ENCODE measurements at places on chromosomes 6 and 20. TPM values are rescaled to one million over a fixed set of nuclear protein-coding genes. Genes with fewer than 3 reads are reported as not detected.
A peak's percentile ranks its signal among the peaks of the same experiment; 100 is the strongest.

Gene POU5F1
- total RNA-seq, result 0.69 TPM

Gene ZSWIM1
- 4.0 TPM for total RNA-seq

Gene ZBTB9
- 5.8 TPM for total RNA-seq

Gene SLPI
- 52.0 TPM for total RNA-seq

Gene SLC17A9
- total RNA-seq, result 4.7 TPM

Gene SPAG4
- total RNA-seq, result not detected

Gene PKHD1
- 1.3 TPM for total RNA-seq

Gene PHACTR1
- 12.7 TPM for total RNA-seq

Gene TREM1
- total RNA-seq, result 1.6 TPM

Gene HLA-C
- total RNA-seq, result 25.7 TPM

DNA sequence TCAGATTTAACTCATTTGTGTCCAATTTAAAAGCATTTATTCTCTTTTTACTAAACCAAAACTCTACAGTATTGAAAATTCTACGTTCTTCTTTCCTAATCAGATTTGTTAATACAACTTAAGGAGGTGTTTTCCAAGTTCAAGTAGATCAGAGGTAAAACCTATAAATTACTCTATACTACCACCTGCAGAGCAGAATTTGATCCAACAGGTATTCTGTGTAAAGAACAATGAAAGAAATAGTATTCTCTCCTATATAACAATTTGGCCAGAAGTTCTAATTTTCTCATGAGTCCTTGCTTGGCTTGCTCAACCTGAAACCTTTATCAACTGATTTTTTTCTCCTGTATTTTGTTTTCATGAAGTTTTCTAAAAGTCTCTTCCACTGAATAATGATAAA lies 28.5 kb upstream of the DST start:
- no peak for DNase-seq

GRCh38 chr6:14476793-14477531 lies 359.4 kb downstream of the CD83 start:
- peak; percentile 94 for DNase-seq

DNA sequence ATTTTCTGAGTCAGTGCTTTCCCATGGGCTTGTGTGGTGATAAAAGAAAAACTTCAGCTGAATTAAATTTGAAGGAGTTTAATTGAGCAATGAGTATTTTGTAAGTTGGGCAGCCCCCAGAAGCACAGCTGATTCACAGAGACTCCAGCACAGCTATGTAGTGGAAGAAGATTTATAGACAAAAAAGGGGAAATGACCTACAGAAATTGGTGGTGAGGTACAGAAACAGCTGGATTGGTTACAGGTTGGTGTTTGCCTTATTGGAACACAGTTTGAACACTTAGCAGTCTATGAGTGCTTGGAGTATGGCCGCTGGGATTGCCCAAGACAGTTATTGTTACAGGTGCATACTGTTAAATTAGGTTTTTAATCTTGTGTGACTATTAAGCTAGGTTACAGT lies 96.9 kb upstream of the PTPRK start:
- no peak for DNase-seq

DNA sequence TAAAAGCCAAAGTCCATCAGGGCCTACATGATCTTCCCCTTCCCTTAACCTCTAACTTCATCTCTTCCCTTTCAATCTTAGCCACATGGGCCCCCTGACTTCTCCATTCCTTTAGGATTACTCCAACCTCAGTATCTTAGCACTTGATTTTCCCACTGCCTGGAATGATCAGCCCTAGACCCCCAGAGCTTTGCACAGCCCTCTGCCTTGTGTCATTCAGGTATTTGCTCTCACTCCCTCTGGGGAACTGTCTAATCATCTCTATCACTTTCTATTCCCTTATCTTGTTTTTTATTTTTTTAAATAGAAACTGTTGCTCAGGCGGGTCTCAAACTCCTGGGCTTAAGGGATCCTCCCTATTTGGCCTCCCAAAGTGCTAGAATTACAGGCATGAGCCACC lies 13.3 kb upstream of the ZNFX1 start:
- no peak for DNase-seq

DNA sequence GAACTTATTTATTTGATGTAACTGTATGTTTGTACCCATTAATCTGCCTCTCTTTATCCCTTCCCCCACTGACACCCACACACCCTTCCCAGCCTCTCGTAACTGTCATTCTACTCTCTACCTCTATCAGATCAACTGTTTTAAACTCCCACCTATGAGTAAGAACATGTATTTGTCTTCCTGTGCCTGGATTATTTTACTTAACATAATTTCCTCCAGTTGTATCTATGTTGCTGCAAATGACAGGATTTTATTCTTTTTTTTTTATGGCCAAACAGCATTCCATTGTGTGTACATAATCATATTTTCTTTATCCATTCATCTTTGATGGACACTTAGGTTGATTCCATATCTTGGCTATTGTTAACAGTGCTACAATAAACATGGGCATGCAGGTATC lies 49.3 kb downstream of the PHACTR2 start:
- no peak for DNase-seq

GRCh38 chr6:6744551-6744950 lies 156.0 kb downstream of the LY86 start:
- DNase-seq, result no peak

GRCh38 chr6:137264311-137265075 lies 45.3 kb upstream of the IFNGR1 start:
- no peak for DNase-seq

DNA sequence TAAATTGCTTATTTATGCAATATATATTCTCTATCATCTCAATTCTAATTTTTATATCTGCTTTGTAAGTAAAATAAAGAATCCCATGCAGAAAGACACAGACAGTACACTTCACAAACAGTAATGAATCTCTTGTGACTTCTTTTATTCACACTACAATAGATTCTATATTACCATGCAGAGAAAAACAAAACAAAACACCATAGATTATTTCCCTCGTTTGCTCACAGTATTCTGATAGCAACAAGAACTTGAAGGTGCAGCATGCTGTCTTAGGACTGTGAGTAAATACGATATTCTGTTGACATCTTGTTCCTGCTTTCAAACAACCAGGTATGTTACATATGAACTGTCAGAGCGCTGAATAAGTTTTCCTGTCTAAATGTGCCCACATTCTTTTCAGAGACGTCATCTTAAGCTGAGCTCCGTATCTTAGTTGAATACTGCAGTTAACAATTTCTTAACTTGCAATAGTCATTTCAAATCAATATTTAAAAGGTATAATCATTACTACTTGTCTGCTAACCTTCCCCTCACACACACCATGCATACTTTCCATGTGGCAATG lies 140.1 kb downstream of the BTBD9 start:
- no peak for DNase-seq

- no peak for DNase-seq
Measured at GRCh38 chr6:134317471-134318131, at the start of gene SGK1. SGK1 (minus strand) TSS chr6:134318112; CDS start chr6:134317460, 652 bp downstream.

GRCh38 chr20:41014561-41015088 lies 14.0 kb upstream of the TOP1 start:
- DNase-seq, result no peak

GRCh38 chr20:62744741-62745191 lies 36.1 kb downstream of the NTSR1 start:
- no peak for DNase-seq

GRCh38 chr6:73523434-73524123 lies 2.7 kb upstream of the EEF1A1 start:
- peak; percentile 43 for DNase-seq

DNA sequence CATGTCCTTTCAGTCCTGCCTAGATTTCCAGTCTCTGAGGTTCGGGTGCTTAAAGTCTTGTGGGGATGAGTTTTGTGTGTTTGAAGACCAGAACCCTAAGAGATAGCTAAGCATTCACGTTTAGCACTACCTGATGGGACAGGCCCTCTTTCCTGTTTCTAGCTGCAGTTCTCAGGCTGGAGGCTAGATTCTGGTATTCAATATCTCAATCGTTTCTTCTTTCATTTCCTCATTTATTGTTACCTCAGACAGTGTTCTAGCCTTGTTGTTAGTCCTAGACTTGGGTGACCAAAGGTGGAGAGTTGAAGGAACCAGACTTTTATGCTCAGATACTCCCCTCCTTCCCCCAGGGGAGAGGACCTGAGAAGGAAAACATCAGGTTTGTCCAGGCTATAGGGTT lies 16.8 kb downstream of the CEP250 start:
- DNase-seq, result no peak

DNA sequence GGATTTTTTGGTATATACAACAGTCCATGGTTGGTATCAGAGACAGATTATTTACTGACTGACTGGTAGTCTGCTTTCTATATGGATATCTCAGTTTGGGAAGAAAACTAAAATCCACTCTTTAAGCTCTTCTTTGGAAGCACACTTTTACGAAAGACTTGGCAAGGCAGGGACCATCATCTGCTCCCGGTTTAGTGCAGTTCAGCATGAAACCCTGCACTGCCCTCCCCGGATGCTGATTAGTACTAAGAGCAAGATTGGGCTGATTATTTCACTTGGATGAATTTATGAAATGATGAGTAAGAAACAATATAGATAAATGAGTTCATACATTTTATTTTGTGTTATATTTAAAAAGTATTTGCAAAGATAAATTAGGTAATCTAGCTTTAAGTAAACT lies 56.3 kb downstream of the RGS17 start:
- DNase-seq, result no peak

DNA sequence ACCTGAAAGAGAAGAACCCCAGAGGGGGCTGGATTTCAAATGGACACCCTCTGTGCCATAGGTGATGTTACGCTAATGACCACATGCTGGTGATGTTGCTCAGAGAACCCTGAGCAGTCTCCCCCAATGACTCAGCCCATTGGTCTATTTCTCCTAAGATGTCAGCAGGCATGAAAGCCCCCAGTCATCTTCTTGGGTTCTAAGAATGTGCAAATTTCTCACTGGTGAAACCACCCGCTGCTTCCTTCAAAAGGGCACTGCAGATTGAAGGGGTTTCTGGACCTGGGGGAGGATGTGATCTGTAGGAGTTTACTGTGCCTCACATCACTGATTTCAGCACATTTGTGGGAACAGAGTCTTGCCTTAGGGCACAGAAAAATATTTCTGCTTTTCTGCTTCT lies 298.4 kb upstream of the MOCS1 start:
- no peak for DNase-seq

DNA sequence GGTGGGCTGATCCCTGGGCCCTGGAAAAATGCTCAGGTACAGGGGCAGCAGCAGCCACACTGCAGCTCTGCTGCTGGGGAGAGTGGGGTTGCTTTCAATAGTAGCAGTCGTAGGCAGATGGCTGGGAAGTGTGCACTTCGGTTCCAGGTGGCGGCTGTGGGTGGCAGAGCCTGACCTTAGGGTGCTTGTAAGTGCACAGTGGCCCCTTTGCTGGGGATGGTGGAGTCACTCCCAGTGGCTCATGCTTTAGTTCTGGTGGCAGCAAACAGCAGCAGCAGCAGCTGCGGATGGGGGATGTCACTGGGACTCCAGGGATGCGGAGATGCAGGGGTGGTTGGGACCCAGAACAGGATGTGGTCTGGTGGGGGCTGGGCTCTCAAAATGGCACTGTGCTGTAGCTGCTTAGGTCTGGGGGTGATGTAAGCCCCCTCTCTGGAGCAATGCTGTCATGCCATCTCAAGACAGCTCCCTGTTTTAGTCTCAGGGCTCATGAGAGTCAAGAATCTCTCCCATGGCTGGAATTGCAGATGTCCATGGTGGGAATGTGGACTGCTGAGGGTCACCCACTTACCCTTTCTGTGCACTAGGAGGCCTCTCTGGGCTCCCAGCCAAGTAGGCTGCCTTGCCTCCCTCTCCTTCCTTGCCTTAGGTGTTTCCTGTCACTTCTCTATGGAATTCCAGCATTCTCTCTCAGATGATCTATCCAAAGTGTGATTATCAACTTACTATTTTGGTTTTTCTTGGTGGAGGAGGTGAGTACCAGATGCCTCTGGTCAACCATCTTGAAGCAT lies 146.7 kb upstream of the SLC22A23 start:
- DNase-seq, result no peak

GRCh38 chr6:1231941-1232340 lies 80.0 kb upstream of the FOXQ1 start:
- DNase-seq, result no peak

DNA sequence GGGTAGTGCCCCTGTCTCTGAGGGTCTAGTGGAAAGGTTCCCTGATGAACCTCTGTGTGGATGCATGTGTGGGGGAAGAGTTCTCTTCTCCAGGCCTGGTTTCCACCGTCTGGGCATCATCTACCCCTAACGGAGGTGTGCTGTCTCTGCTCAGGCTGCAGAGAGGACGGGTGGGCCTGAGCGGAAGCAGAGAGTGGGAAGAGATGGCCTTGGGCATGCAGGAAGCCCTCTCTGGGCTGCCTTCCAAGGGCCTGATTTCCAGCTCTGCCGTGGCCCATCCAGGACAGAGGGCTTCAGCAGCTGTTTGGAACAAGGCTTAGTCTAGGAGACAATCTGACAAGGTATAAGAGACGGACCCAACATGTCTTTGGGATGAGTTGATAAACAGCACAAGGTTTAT lies 220.1 kb upstream of the DTNBP1 start:
- DNase-seq, result no peak

GRCh38 chr20:50982363-50982762 lies 23.7 kb downstream of the MOCS3 start:
- DNase-seq, result peak; percentile 20

GRCh38 chr20:11861479-11861878 lies 56.2 kb upstream of the BTBD3 start:
- no peak for DNase-seq

GRCh38 chr6:139316622-139317317 lies 25.0 kb upstream of the TXLNB start:
- no peak for DNase-seq

DNA sequence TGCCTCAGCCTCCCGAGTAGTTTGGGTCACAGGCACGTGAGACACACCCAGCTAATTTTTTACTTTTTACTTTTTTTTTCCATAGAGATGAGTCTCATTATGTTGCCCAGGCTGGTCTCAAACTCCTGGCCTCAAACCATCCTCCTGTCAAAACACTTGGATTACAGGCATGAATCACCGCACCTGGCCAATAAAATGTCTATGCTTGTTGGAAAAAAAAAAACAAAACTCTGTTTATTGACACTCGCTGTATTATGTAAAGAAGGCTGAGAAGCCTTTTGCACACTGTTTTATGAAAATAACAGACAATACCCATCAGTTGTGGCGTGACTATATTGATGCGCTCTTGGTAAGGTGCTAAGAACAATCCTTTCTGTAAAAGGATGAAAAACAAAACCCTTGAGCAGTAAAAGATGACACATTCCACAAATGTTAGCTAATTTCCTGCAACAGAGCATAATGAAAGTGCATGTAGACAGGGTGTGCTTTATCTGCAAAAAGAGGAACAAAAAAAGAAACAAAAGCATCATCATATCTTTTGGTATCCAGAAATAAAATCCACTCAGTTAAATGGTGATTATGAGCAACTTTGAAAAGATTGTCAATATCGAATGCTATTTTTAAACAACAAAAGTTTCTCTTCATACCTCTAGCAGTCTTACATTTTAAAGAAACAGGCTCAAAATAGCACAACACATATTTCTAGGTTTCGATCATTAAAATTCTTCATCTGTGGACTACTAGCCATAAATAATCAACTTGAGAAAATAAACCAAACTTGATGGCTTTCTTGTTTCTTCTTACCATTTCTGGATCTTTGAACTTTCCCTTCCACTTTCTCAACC lies 108.3 kb upstream of the PHACTR1 start:
- DNase-seq, result no peak
